ENCODE measurements at places on chromosomes 11 and 22.
A peak's percentile ranks its signal among the peaks of the same experiment; 100 is the strongest.

DNA sequence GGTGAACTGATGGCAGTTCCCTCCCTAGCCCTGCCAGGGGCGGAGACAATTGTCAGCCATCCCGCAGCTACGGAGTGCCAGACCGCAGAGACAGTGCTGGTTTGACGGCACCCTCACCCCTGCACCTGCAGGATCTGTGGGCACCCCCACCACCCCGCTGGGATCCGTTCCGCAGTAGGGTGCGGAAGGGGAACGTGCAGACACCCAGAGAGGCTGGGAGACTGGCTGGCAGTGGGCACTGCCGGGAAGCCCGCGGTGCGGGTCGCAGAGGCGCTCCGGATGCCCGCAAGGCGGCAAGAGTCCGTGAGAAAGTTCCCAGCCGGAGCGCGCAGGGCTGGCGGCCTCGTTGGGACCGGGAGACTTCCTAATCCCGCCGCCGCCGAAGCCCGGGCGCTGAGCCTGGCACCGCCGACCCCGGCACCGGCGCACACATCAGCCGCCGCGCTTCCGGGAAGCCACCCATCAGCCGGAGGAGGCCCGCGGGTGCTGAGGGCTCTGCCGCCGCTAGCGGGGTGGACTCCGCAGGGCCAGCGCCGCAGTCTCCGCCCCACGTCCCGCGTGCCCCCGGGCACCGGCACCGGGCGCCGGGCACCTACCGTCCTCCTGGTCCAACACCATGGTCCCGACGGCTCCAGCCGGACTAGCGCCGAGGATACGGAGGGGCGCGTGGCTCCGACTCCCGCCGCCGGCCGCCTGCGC, 4.3 kb upstream of the LMO1 start:
- no peaks in the 10 kb centered on the region for H3K36me3 ChIP-seq
- no peak for DNase-seq
- no peak overlapping the region for H3K27ac ChIP-seq
- peaks cover 10% of the 10 kb centered on the region for H3K27me3 ChIP-seq
- peak overlapping the region; percentile 55 for H3K4me3 ChIP-seq

GRCh38 chr11:77442394-77443053, 31.4 kb downstream of the PAK1 start:
- H3K4me1 ChIP-seq: no peaks in the 10 kb centered on the region
- no peaks in the 10 kb centered on the region for H3K36me3 ChIP-seq
- no peak overlapping the region for H3K27ac ChIP-seq
- no peaks in the 10 kb centered on the region for H3K27me3 ChIP-seq

- DNase-seq: no peak
- peaks cover 12% of the 10 kb centered on the region for H3K4me1 ChIP-seq
- no peaks in the 10 kb centered on the region for H3K27me3 ChIP-seq
- no peak overlapping the region for H3K4me3 ChIP-seq
These were observed 15.9 kb downstream of the GALNT18 start for GRCh38 chr11:11605821-11606450.

GRCh38 chr11:3192511-3193372, 25.9 kb downstream of the MRGPRG start:
- no peaks in the 10 kb centered on the region for H3K36me3 ChIP-seq
- peak; percentile 50 for DNase-seq
- H3K4me3 ChIP-seq: no peak overlapping the region

- no peaks in the 10 kb centered on the region for H3K4me1 ChIP-seq
- no peak for DNase-seq
- no peak overlapping the region for H3K27ac ChIP-seq
- no peaks in the 10 kb centered on the region for H3K27me3 ChIP-seq
- no peak overlapping the region for H3K4me3 ChIP-seq
These were observed 638.6 kb upstream of the LRRC4C start for GRCh38 chr11:42098075-42098474.

GRCh38 chr11:132590986-132591385, 941.3 kb downstream of the OPCML start:
- no peak overlapping the region for H3K4me3 ChIP-seq
- H3K27ac ChIP-seq: no peak overlapping the region
- H3K36me3 ChIP-seq: no peaks in the 10 kb centered on the region
- H3K27me3 ChIP-seq: no peaks in the 10 kb centered on the region

- no peaks in the 10 kb centered on the region for H3K4me1 ChIP-seq
- DNase-seq: no peak
- H3K27ac ChIP-seq: peak overlapping the region; percentile 71
- no peaks in the 10 kb centered on the region for H3K36me3 ChIP-seq
These were observed 35.9 kb upstream of the TREH start for GRCh38 chr11:118715245-118715831.

GRCh38 chr11:46674463-46675287, 25.7 kb downstream of the ARHGAP1 start:
- H3K4me3 ChIP-seq: no peak overlapping the region
- no peak for DNase-seq
- peak overlapping the region; percentile 84 for H3K27ac ChIP-seq
- H3K36me3 ChIP-seq: peaks cover 64% of the 10 kb centered on the region
- H3K4me1 ChIP-seq: peaks cover 18% of the 10 kb centered on the region

DNA sequence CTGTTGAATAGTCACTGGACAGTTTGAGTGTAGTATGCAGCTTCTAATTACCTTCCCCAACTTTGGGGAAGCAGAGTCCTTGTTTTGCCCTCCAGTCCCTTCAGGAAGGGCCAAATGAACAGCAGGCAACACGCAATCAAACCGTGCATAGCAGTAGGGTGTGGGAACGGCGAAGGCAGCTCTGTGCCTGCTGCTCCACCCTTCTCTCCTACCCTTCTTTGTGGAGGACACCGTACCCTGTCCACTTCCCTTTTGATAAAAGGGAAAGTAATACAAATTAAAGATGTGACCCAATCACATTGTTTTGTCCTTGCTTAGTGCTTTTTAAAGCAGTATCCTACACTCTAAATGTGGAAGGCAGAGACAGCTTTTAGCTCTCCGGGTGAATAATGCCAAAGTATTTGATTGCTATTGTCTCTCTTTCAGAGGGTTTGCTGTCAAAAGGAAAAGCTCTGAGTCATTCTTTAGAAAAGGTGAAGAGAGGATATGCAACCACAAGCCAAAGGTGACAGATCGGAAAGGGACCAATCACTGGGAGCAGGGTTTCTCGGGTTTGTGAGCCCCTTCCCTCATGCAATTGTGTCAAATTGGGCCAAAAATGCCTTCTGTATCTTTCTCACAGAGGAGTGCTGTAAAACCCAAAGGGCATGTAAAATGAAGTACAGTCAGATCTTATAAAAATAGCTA, 407.3 kb upstream of the CCDC90B start:
- H3K36me3 ChIP-seq: no peaks in the 10 kb centered on the region
- DNase-seq: no peak
- H3K4me1 ChIP-seq: no peaks in the 10 kb centered on the region
- no peaks in the 10 kb centered on the region for H3K27me3 ChIP-seq

- H3K27ac ChIP-seq: no peak overlapping the region
- no peaks in the 10 kb centered on the region for H3K27me3 ChIP-seq
- no peaks in the 10 kb centered on the region for H3K36me3 ChIP-seq
- no peaks in the 10 kb centered on the region for H3K4me1 ChIP-seq
These were observed 12.5 kb upstream of the NELL1 start for GRCh38 chr11:20656901-20657300.

- no peaks in the 10 kb centered on the region for H3K27me3 ChIP-seq
- H3K36me3 ChIP-seq: no peaks in the 10 kb centered on the region
- no peaks in the 10 kb centered on the region for H3K4me1 ChIP-seq
These were observed 256.9 kb downstream of the CADM1 start for GRCh38 chr11:115247361-115247760.

GRCh38 chr11:40285558-40285957, 1173.9 kb downstream of the LRRC4C start:
- H3K4me3 ChIP-seq: no peak overlapping the region
- no peaks in the 10 kb centered on the region for H3K4me1 ChIP-seq
- H3K27me3 ChIP-seq: no peaks in the 10 kb centered on the region
- H3K27ac ChIP-seq: no peak overlapping the region
- DNase-seq: no peak

DNA sequence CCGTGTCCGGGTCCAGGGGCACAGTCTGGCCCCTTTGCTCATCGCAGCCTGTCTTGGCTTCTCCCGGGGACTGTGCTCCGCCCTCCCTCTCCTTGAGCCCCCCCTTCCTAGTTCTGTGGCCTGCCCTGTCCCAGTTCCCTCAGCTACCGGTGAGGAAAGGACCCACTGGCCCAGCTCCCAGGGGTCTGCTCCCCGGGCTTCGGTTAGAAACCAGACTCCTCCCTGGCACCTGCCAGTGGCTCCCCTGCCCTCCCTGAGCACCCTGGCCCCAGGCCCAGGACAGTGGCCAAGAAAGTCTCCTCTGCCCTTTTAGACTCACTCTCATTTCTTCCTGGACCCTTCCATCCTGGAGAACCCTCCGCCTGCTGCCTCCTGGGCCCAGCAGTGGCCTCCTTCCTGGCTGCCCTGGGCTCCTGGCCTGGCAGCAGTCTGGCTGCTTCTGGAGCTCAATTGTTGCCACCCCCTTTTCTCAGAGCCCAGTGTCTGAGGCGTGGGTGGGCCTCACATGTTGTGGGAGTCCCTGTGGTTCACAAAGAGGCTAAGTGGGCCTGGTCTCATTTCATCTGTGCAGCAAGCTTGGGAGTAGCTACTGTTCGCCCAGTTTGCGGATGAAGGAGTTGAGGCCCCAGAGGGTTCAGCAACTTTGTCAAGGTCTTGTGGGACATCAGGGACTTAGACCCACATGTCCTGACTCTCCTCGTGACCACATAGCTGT, 12.6 kb downstream of the PRDM11 start:
- DNase-seq: no peak
- H3K4me3 ChIP-seq: no peak overlapping the region
- peak overlapping the region; percentile 82 for H3K27ac ChIP-seq
- H3K36me3 ChIP-seq: no peaks in the 10 kb centered on the region

GRCh38 chr11:103587901-103588788, 448.3 kb upstream of the DDI1 start:
- H3K27me3 ChIP-seq: no peaks in the 10 kb centered on the region
- H3K36me3 ChIP-seq: no peaks in the 10 kb centered on the region
- no peak overlapping the region for H3K4me3 ChIP-seq
- no peaks in the 10 kb centered on the region for H3K4me1 ChIP-seq

DNA sequence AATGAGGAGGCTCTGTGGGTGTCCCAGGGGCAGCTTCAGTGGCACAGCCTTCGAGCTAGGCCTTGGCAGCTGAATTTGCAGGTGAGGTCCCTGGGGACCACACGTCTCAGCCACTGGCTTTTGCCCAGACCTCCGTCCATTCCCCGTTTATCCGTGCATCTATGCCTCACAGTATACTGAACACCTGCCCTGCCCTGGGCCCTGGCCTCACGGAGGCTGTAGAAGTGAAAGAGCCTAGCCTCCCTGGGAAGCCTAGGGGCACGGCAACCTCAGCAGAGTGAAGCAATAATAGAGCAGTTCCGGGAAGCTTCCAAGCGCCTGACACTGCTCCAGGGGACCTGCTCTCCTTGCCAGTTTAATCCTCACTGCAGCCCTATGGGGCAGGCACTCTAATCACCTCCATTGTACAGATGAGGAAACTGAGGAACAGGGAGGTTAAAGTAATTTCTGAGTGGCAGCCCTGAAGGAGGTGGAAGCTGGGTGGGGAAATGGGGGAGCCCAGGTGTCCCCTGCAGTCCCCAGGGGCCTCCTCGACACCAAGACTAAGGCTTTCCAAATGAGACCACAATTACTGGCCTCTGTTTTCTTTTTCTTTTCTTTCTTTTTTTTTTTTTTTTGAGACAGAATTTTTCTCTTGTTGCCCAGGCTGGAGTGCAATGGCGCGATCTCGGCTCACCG, 2.7 kb upstream of the NFAM1 start:
- no peaks in the 10 kb centered on the region for H3K27me3 ChIP-seq
- no peak overlapping the region for H3K4me3 ChIP-seq
- no peak for DNase-seq

DNA sequence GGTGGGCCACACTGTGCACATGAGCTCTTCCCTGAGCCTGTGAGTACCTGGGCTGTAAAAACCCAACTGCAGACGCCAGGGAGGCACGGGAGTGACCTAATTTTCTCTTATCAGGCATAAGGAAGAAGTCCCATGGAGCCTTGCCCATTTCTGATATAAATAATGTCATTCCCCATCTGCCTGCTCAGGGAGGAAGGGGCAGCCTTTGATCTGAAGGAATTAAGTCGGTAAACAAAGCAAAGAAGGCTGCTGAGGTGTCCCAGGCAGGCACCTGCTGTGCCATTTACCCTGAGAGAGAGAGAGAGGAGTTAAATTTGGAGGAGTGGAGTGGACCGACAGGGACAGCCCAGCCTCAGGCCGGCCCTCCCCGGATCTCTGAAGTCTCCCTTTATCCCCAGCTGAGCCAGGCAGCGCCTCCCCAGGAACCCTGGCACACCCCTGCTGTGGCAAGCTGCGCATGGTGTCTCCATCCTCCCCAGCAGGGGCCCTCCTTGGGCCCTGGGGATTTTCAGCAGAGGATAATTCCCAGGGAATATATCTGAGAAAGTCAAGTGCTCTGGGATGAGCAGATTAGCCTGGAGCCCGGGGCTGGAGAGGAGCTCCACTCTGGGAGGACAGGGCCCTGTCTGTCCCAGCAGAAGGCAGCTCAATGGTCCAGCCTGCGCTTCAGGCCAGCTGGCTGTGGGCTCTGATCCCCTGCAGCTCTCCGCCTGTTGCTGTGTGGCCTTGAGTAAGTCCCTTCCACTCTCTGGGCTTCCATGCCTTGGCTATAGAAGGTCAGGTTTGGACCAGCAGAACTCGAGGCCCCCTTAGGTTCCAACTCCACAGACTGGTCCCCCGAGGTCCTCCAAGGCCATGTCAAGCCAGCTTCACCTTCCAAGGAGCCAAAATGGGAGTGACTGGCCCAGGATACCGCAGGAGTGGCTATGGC, 17.5 kb upstream of the CABP7 start:
- no peaks in the 10 kb centered on the region for H3K27me3 ChIP-seq
- H3K4me3 ChIP-seq: no peak overlapping the region
- H3K36me3 ChIP-seq: no peaks in the 10 kb centered on the region
- H3K4me1 ChIP-seq: peaks cover 7% of the 10 kb centered on the region
- H3K27ac ChIP-seq: no peak overlapping the region

GRCh38 chr11:73218106-73218829, at the start of gene P2RY2:
Gene P2RY2 (plus strand): TSS chr11:73218281. CDS start chr11:73234160, 15,879 bp downstream.
- no peaks in the 10 kb centered on the region for H3K36me3 ChIP-seq
- peak within 1 kb of the TSS; percentile 11 for H3K27ac ChIP-seq
- peak; percentile 86 for DNase-seq
- H3K4me1 ChIP-seq: peaks cover 2% of the 10 kb centered on the region
- H3K4me3 ChIP-seq: peak within 1 kb of the TSS; percentile 52

DNA sequence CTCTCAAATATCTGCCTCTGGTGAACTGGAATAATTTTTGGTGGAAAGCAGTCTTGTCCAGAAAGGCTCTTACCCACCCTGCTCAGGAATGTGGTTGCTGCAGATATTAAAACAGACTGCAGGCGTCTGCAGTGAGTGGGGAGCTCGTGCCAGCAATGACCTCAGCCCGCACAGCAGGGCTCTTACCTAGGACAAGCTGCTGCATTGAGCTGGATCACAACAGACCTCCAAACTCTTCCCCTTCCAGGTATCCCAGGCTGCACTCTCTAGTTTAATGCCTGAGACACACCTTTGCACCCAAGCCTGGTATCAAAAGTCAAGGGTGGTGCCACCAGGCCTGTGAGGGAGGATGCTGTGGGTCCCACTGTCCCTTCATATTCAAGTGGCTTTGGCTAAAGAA, 69.7 kb upstream of the CDON start:
- H3K4me3 ChIP-seq: no peak overlapping the region
- H3K36me3 ChIP-seq: no peaks in the 10 kb centered on the region
- no peaks in the 10 kb centered on the region for H3K4me1 ChIP-seq
- H3K27me3 ChIP-seq: no peaks in the 10 kb centered on the region
- no peak for DNase-seq

DNA sequence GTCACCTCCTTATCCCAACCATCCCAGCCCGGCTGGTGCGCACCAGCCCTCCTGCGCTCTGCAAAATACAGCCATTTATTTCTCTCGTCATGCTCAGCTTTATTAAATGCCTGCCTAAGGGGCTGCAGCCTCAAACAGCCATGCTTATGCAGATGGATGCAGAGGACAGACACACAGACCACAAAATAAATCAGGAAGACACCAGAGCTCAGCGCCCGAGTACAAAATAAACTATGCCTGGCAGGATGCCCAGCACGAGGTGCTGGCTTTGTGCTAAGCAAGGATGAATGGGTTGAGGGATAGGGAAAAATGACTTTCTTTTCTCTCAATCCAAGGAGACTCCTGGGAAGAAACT, 70.5 kb downstream of the RPUSD4 start:
- H3K36me3 ChIP-seq: no peaks in the 10 kb centered on the region
- H3K4me1 ChIP-seq: no peaks in the 10 kb centered on the region
- H3K4me3 ChIP-seq: no peak overlapping the region

Measured in ascending aorta (tissue), 2 donors.